ENCODE measurements at places on chromosomes 13 and 19.
A peak's percentile ranks its signal among the peaks of the same experiment; 100 is the strongest.

GRCh38 chr19:23547816-23548430 lies 139.1 kb downstream of the ZNF675 start:
- DNase-seq, result no peak

DNA sequence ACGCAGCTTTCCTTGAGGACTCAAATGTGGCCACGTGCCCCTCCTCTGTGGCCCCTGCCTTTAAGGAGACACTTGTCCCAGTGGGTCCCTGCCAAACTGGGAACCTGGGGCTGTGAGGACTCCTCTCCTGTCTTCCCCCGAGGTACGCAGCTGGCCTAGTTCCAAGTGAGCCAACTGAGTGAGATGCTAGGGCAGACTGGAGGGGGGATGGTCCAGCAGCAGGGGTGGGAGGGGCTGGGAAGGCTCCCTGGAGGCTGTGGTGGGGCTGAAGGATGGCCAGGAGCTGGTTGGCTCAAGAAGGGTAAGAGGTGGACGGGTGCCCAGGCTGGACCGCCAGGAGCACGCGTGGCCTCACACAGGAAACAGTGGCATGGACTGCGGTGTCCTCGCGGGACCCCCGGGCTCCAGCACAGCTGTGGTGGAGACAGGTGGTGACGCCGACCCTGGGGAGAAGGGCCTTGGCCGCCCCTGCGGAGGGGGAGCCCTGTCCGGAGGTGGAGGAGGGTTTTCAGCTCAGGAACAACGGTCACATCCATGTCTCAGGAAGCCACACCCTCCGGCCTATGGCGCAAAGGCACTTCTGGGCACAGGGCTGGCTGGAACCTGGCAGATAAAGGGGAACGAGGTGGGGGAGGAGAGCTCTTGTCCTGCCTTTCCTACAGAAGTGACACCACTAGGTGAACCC lies 45.8 kb downstream of the MLLT1 start:
- DNase-seq, result no peak

GRCh38 chr13:113774177-113775107 lies 15.4 kb downstream of the TMEM255B start:
- no peak for DNase-seq

DNA sequence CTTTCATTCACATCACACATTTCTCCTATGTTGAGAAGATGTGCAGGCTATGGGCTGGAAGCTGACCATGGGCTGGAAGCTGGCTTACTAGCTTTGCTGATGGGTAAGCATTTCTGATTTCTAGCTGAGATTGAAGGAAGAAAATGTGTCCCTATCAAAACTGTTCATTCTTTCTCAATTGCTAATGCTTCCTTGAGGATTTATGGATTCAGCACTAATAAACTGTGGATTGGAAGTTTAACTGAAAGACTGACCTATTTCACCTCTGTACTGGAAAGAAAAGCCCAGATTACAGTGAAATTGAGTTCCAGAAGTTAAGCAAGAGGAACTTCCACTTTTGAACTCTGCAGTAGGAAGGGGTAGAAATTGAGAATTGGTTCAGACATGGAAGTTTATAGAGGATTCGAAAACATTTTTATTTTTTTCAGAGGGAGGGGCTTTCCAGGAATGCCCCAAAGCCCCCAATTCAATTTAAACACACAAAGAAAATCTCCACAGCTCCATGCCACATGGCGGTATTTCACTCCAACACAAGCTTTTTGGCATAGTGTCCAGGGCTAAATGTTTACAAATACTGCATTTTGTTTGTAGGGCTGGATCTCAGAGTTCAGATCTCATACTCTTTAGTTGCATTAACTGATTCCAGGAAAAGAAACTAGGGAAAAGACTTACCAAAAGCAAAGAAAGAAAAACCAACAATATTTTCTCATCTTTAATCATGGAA lies 61.2 kb upstream of the ARGLU1 start:
- DNase-seq, result no peak

DNA sequence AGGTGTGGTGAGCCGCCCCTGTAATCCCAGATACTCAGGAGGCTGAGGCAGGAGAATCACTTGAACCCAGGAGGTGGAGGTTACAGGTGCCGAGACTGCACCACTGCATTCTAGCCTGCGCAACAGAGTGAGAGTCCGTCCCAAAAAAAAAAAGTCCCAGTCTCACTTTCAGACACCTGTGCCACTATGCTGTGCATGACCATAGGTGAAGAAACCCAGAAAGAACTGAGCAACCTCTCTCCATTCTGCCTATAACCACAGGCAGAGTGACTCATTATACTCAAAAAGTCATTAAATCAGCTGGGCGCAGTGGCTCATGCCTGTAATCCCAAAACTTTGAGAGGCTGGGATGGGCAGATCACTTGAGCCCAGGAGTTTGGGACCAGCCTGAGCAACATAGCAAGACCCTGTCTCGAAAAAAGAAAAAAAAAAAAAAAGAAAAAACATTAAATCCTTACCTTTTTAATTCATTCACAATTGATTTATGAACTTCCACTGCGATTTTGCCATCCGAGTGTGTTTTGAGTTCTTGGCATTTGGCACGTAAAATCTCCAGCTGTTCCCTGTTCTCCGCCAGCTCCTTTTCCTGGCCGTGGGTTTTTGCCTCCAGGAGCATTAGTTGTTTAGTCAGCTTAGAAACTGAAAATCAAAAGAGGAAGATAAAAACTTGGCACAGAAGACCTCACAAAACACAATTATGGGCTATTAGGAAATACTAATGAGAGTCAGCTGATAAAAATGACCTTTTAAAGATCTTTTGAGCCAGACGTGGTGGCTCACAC lies 45.5 kb upstream of the SLC7A9 start:
- no peak for DNase-seq

GRCh38 chr13:100439247-100439970 lies 149.2 kb downstream of the GGACT start:
- no peak for DNase-seq

GRCh38 chr19:19860756-19861390 lies 4.8 kb upstream of the ZNF253 start:
- no peak for DNase-seq

DNA sequence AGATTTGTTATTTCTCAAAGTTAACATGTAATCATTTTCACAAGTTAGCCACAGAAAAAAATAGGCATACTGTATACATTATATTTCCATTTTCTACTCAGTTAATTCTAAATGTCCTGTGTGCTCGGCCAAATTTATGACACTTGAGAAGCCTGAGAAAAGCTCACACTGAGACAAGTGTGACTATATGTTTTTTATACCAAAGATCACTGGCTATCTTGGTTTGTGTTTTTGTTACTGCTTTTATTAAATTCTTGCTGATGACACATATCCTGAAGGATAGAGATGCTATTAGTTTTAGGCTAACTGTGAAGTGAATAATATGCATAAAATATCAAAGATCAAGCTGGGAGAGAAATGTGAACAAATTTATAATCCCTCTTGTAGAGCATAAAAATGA lies 49.3 kb upstream of the IL17D start:
- no peak for DNase-seq

GRCh38 chr19:48330012-48330681 lies 4.8 kb downstream of the EMP3 start:
- peak; percentile 92 for DNase-seq

- no peak for DNase-seq
These were observed 47.7 kb upstream of the UQCRFS1 start for GRCh38 chr19:29260477-29261317.

- no peak for DNase-seq
These were observed 62.3 kb downstream of the CHST8 start for GRCh38 chr19:33683881-33684537.

- no peak for DNase-seq
These were observed 2.7 kb downstream of the DACH1 start for GRCh38 chr13:71864094-71864985.

DNA sequence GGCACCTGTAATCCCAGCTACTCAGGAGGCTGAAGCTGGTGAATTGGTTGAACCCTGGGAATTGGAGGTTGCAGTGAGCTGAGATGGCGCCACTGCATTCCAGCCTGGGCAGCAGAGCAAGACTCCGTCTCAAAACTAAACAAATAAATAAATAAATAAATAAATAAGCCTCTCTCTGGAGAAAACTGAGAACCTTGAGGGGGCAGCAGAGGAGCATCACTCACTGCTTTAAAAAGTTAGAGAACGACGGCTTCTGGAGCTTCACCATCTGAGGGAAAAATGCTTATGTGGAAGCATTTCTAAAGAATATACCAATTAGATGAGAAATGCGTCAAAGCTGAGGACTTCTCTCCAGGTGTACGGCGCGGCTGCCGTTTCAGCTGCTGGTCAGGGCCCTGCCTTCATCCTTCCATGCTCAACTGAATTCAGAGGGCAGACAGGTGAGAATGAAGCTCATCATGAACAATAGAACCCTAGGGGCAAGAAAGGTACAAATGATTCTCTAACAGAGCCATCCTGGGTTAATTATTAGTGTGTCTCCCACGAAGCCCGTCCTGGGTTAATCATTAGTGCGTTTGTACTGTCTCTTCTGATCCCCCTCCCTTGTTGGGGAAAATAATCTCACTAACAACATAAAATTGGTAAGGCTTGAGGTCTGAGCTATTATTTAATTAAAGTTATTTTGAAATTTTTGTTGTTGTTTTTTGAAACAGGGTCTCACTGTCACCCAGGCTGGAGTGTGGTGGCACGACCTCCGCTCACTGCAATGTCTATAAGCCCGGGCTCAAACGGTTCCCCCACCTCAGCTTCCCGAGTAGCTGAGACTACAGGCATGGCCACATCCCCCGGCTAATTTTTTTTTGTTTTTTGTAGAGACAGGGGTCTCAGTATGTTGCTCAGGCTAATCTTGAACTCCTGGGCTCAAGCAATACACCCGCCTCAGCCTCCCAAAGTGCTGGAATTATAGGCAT lies 80.1 kb downstream of the IPO5 start:
- peak; percentile 48 for DNase-seq

- DNase-seq, result no peak
These were observed 1.7 kb upstream of the PTGER1 start for GRCh38 chr19:14476673-14477401.

DNA sequence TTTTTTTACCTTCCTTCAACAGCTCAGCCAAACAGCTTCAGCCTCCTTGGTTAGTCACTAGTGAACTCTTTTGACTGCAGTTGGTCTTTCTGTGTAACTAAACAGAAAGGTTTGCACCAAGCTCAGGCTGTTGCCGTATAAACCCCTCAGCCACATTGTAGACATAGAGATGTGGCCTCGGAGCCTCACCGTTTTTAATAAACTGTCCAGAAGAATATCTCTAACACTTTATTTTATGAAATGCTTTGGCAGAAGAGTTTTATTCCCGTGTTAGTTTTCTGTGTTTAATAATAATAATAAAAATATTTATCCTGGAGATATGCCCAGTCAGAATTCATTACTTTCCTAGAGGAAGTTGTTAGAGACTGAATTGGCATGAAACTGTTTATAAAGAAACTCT lies 171.7 kb upstream of the MAB21L1 start:
- no peak for DNase-seq

GRCh38 chr13:65472336-65472735 lies 1757.8 kb downstream of the PCDH9 start:
- DNase-seq, result no peak

DNA sequence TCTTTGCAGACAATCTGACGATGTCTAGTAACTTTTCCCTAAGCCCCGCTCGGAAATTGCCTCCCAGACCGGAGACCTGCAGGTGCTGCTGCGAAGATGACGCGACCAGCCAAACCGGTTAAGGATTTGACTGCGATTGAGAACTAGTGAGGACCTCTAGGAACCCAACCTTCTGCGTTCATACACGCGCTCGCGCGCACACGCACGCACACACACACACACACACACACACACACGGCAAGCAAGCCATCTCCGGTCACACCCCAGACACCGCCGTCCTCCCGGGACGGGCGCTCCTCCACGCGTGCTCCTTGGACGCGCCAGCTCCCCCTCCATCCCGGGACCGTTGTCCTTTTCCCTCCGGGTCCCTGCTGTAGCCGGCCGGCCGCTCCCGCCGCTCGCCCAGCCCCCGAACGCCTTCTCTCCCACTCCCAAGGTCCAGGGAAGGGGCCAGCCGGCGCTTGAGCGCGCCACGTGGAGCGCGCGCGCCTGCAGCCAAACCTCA lies 1.2 kb downstream of the TBC1D4 start:
- DNase-seq, result no peak

GRCh38 chr13:102169471-102170015 lies 232.3 kb downstream of the FGF14 start:
- no peak for DNase-seq

DNA sequence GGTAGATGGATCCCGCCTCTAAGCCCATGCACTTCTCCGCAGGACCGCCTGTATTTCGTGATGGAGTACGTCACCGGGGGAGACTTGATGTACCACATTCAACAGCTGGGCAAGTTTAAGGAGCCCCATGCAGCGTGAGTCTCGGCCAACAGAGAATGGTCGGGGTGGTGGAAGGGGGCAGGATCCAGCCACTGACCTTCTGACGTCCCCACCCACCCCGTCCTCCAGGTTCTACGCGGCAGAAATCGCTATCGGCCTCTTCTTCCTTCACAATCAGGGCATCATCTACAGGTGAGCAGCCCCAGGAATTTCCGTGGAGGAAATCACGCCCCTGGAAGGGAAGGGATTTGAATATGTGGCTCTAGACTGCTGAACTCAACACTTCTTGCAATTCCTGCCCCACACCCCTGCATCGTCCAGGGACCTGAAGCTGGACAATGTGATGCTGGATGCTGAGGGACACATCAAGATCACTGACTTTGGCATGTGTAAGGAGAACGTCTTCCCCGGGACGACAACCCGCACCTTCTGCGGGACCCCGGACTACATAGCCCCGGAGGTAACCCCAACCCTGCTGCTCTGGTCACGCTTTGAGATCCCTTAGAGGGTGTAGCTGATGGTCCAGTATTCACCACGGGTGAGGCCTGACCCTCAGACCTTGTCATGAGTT lies 8.8 kb upstream of the CACNG7 start:
- no peak for DNase-seq

DNA sequence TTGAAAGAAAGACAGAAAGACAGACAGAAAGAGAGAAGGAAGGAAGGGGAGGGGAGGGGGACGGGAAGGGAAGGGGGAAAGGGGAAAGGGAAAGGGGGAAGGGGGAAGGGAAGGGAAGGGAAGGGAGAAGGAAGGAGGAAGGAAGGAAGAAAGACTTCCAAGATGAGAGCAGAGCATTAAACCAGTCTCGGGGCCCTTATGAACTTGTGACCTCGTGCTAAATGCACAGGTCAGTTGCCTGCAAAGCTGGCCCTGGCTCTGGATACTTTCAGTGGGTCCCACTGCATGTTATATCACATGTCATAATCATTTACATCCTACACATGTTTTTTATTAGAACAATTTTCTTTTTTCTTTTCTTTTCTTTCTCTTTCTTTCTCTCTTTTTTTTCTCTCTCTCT lies 24.2 kb upstream of the ABCC4 start:
- no peak for DNase-seq

DNA sequence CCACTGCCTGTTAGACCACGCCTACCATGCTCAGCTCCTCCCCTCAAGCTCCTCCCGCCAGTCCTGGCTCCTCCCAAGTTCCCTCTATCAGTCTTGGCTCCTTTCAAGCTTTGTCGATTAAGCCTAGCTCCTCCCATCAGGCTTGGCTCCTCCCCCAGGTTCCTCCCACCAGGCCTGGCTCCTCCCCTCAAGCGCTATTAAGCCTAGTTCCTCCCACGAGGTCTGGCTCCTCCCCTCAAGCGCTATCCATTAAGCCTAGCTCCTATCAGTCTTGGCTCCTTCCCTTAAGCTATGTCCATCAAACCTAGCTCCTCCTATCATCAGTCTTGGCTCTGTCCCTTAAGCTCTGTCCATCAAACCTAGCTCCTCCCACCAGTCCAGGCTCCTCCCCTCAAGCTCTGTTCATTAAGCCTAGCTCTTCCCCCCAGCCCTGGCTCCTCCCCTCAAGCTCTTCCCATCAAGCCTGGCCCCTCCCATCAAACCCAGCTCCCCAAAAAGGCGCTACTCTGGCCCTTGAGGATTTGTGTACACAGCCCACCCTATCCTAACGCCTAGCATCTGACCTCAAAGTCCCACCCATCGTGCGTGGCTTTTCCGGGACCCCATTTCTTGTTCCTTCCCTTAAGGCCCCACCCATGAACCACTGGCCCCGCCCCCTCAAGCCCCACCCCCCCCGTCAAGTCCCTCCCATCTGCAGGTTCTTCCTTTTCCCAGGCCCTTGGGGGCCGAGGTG lies 10.0 kb downstream of the CAMSAP3 start:
- no peak for DNase-seq
